ENCODE measurements at places on chromosomes 1 and 21.

- no peak for DNase-seq
These were observed 132.7 kb downstream of the RUNX1 start for GRCh38 chr21:34916446-34916845.

DNA sequence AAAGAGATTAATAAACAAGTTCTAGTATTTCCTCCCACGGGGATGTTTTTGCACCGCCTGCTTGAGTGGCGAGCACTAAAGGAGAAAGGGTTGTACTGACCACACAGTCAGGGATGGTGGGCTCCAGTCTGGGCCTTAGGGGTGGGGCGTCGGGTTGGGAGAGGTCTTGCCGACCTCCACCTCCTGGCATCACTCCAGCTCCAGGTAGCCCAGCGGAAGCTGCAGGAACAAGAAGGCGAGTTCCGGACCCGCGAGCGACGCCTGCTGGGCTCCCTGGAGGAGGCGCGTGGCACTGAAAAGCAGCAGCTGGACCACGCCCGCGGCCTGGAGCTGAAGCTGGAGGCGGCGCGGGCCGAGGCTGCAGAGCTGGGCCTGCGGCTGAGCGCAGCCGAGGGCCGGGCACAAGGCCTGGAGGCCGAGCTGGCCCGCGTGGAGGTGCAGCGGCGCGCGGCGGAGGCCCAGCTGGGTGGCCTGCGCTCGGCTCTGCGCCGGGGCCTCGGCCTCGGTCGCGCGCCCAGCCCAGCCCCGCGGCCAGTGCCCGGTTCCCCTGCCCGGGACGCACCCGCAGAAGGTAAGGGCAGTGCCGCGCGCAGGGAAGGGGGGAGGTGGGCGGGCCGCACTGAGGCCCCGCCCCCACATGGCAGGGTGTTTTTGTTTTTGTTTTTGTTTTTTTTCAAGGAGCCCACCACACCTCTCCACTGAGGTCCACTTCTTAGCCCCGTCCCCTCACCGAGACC lies 19.7 kb downstream of the MFAP2 start:
- DNase-seq = no peak

GRCh38 chr1:52996653-52997052 lies 65.4 kb upstream of the PODN start:
- DNase-seq = no peak

DNA sequence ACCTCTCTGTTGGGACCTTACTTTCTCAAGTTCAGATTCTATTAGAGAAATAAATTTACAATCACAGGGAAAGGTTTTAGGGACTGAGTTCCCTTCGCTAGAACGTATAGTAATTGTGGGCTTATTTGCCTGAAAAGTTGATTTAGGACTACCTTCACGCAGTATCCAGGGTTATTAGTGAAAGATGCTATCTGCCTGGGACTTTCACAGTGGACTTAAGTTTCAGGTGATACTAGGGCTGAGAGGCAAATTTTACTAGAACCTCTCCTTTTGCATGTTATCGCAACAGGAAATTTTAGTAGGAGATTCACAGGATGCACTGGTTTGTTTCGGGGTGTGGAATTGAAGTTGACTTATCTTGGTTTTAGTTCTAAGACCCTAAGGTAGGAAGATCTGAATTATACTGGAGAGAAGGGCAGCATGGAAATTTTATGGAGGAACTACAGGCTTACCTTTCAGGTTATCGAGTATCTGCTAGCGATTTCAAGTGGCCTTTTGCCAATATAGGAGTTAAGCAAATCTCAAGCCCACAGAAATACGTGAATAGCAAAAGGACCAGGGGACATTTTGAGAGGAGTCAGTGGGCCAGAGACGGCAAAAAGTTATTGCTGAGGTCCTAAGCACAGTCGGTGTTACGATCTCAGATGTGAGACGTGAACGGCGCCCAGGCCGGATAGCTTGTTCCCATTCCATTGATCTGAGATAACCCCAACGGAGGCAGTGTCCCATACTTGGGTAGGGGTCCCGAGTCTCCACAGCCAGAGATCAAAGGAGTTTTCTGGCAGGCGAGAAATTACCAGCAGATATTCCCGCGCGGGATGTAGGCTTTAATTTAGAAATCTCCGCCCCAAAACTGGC lies 723 bp upstream of the GNAI3 start:
- no peak for DNase-seq

DNA sequence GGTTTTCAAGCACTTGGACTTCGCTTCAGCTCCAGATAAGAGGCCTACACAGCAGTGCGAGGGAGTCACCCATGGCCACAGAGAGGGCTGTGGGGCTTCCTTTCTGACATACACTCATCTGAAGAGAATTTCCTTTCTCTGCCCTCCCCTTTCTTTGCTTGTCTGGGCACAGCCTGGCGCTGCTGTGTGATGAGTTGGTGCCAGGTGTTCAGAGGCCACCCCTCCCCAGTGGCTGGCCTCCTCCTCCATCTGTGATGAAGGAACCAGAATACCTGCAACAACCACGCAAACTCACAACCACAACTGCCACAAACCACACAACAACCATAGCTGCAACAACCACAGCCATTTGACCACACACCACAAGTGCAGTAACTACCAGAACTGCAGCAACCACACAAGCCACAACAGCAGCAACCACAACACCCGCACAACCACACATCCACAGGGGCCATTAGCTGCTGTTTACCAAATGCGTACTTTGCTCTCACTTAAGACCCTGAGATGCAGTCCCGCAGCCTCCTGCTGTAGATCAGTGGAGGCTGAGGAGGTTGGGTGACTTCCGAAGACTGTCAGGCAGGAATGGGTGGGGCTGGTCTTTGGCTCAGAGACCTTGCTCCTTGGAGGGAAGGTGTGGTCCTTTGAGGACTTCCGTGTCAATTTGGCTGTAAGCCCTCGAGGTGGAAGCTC lies 71.1 kb downstream of the IER5 start:
- DNase-seq = no peak

DNA sequence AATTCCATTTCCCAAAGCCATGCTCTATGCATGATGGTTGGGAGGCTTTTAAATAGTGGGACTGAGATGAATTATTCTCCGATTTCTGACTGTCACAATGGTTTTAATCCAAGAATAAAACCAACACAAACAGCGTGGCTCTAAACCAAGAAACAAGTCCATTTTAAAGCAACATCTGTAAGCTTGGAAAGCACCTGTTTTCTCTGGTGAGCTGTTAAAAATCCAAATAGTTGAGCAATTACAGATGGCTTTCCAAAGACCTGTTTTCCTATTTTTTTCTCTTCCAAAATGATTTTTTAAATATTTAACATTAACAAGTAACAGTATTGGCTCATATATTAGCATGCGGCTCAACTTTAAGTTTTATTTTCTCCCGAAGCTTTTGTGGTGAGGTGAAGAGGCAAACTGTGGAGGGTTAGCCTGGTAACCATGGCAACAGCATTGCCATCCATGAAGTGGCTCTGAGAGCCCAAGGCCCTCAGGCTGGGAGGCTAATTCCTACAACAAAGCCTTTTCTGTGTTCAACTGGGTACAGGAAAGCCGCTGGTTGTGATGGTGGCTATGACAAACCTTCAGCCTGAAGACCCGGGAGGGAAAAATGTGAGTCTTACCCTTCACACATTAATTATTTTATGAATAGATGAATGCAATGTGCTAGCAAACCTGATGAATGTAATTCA lies 56.7 kb upstream of the B3GALT5 start:
- DNase-seq = no peak

DNA sequence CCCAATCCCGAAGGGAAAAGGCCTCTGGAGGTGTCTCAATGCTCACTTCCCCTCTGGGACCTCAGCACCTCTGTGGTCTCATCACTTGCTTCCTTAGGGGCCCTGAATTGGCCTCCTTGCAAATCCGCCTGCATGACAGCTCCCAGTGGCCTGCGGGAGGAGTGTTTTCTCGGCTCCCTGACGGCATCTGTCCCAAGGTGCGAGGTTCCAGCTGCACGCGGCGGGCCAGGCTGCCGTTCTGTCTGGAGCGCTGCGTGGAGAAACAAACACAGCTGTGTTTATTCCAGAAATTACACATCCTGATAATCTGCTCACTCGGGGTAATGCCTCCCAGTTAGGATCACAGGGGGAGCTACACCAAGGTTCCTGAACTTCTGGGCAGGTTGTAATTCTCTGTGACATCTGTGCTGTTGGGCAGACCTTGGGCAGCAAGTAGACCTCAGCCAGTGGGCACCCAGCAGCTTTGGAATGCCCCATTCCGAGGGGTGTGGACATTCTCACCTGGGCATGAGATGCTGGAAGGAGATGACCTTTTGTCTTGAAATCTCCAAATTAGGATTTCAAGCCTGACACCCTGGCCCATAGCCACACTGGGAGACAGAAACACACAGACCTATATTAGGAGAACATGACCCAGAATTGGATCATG lies 18.2 kb downstream of the EPHB2 start:
- no peak for DNase-seq

DNA sequence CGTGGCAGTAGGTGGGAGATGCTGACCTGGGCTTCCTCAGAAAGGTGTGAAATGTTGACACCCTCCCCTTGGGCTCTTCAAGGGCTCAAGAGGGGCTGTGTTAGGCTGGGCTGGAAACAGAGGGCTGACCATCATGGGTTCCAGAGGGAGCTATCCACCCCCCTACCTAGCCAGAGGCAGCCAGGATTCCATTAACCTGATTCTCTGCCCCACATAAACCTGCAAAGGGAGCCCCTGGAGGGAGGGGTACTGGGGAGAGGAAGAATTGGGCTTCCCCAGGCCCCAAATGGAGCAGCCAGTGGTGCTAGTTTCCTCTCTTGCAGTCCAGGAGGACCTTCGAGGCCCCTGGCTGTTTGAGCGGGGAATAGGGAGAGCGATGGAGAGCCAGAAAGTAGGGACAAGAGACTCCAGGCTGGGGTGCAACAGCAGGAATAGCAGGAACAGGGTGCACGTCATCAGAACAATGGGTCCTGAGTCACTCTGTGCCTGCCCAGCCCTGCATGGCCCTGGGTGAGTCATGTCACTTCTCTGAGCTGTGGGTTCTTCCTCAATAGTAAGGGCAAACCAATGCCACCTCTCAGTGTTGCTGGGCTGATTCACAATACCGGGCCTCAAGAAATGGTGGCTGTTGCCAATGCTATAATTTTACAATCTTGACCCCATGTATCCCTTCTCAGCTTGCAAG lies 121.2 kb downstream of the EPHB2 start:
- no peak for DNase-seq

DNA sequence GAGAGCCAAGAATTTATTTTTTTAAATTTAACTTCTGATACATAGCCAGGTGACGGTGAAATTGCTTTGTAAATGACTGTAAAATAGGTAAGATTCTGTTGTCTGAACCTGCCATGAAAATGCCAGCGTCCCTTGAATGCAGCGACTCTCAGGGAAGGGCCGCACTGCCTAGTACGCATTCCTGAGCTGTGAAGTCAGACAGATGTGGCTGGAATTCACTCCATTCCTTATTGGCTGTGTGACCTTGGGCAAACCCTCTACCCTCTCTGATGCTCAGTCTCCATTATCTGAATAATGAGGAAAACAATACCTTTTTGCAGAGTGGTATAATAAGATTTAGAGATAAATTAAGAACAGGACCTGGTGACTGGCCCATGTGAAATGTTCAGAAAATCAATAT lies 167.1 kb upstream of the DAB1 start:
- no peak for DNase-seq

GRCh38 chr1:85463731-85464496 lies 1.0 kb downstream of the DDAH1 start:
- no peak for DNase-seq

GRCh38 chr1:190154744-190155143 lies 322.9 kb downstream of the BRINP3 start:
- no peak for DNase-seq

GRCh38 chr1:218916720-218917119 lies 257.0 kb upstream of the LYPLAL1 start:
- no peak for DNase-seq

- DNase-seq = no peak
These were observed 92.9 kb downstream of the BEND5 start for GRCh38 chr1:48683839-48684238.

DNA sequence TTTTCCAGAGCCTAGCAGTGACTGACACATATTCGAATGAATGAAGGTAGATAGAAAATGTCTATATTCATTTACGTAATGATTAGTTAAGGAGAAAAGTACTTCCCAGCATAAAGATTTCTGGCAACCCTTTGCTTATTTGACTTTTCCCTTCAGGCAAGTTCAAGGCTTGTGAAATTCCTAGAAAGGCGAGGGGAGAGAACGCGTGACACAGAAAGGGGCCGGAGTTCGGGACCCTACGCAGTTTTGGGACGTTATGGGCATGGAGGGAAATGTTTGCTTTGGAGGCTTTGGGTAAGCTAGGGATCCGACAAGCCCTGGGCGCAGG lies 472 bp upstream of the USP25 start:
- DNase-seq = no peak

GRCh38 chr1:228228601-228229074 lies 20.8 kb downstream of the OBSCN start:
- DNase-seq = no peak

DNA sequence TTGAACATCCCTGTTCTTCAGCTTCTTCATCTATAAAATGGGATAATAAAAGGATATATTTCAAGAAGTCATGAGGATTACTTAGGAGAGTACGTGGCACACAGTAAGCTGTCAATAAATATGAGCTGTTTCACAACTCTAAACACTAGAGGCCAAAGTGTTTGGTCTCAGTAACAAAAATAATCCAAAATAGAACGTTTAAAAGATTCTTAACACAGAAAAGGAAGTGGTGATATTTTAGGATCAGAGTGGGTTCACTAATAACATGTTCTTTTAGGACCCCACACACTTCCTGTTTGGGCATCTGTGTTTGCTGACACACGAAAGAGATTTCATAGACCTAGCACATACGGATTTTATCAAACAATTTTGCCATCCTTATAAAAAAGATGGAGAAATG lies 32.9 kb downstream of the TNFSF18 start:
- no peak for DNase-seq

DNA sequence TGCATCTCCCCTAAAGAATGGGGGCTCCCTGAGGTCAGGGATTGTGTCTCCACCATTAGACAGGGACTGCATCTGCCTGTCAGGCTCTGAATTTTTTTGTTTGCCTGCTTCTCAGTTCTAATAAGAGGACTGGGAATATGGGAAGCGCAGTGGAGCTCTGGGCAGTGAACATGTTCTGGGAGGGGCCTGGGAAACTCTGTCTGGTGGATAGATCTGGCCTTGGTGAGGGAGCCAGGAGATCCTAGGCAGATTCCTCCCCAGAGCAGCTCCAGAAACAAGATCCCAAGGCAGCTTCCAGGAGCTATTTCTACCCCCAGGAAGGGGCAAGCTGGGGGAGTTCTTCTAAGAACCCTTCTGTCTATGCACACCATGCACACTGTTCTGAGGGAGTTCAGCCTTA lies 12.6 kb upstream of the MYOG start:
- no peak for DNase-seq

GRCh38 chr1:226584164-226584563 lies 35.6 kb downstream of the STUM start:
- no peak for DNase-seq
